ENCODE measurements at places on chromosomes 1 and 21. TPM values are rescaled to one million over a fixed set of nuclear protein-coding genes. Genes with fewer than 3 reads are reported as not detected.

Gene IL6R
- 135 TPM for total RNA-seq

Gene TNNI3K
- total RNA-seq = not detected

Gene FCAMR
- total RNA-seq = not detected

Gene PAX7
- not detected for total RNA-seq

Gene RIMKLA
- not detected for total RNA-seq

DNA sequence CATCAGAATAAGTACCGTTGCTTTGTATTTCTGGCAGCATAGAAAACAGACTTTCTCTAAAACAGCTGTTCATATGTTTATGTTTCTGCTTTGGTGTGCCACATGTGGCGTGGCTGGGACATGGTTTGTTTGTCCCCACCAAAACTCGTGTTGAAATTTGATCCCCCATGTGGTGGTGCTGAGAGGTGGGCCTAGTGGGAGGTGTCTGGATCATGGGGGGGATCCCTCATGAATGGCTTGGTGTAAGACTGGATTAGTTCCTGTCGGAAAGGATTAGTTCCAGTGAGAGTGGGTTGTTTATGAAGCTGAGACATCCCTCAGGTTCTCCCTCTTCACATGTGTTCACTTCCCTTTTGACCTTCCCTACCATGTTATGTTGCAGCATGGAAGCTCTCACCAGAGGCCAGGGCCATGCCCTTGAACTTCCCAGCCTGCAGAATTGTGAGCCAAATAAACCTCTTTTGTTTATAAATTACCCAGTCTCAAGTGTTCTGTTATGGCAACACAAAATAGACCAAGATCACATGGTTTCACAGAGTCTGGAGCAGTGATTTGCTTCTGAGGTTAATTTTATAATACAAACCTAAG lies 17.9 kb upstream of the H3-3A start:
- no peak for DNase-seq

DNA sequence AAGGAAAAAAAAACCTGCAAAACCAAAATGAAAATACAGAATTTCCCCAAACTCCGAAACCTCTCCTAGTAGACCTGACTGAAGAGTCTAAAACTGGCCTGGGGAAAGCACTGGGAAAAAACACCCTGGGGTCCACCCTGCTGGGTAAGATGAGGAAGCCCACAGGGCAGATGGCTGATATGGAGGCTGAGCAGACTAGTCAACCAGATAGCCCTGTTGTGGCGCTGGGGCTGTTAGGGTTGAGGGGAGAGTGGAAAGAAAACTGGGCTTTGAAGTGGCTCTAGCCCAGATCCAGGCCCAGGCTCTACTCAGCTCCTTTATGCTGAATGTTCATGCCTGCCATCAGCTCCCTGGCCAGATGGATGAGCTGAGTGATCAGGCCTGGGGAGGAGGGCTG lies 6.8 kb upstream of the SLAMF1 start:
- no peak for DNase-seq

GRCh38 chr1:89836252-89837035 lies 15.6 kb downstream of the LRRC8D start:
- no peak for DNase-seq

- DNase-seq = no peak
Measured at GRCh38 chr1:168736520-168736919, 7.5 kb upstream of the DPT start.
